ENCODE measurements at places on chromosomes 12 and 14. TPM values are rescaled to one million over a fixed set of nuclear protein-coding genes. Genes with fewer than 3 reads are reported as not detected.

DNA sequence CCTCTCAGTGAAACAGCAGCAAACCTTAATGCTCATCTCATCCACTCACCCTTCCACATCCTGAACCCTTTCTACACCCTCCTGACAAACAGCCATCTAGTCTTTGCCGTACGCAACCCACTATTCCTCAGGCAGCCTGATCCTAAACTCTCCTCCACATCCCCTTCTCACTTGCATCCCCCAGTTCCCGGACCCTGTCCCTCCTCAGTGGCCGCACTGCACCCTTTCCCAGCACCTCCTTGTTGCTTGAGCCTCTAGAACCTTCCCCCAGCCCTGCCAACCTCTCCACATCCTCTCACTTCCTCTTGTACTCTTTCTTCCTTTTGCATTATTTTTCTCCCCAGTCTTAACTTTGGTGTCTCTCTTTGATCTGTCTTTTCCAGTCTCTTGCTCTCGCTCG lies 42.9 kb downstream of the IQSEC3 start:
- no peak for DNase-seq

GRCh38 chr14:65210822-65211182 lies 108.5 kb upstream of the MAX start:
- no peak for DNase-seq

DNA sequence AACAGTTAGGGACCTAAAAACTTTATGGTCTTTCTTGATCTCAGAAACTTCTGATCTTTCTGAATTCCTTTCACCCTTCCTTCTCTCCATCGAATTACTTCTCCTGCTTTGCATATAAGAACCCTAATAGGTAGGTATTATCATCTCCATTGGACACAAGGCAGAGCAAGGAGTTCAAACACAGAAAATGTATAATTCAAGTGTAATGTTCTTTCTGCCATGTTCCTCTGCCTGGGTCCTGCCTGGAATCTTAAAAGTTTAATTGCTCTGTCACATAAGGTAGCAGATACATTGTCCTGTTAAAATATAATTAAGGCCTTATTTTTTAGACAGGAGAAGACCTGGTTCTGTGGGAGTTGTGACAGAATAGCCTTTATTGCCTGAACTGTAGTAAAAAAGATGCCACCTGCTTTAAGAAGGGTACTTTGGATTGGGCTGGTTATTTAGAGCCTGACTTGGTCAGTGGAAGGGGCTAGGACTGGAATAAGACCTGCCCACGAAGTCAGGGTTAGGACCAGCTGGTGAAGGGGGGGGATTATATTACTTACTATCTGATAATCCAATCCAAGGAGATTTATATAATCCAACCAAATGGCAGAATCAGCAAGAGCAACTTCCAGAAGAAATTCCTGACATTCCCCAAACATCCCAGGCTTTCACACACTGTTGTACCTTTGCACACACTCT lies 10.4 kb downstream of the G2E3 start:
- no peak for DNase-seq

- DNase-seq: peak; percentile 52
Observed at GRCh38 chr14:89973234-89973823, 17.6 kb downstream of the TDP1 start.

AQP2 gene
- not detected for total RNA-seq

DNA sequence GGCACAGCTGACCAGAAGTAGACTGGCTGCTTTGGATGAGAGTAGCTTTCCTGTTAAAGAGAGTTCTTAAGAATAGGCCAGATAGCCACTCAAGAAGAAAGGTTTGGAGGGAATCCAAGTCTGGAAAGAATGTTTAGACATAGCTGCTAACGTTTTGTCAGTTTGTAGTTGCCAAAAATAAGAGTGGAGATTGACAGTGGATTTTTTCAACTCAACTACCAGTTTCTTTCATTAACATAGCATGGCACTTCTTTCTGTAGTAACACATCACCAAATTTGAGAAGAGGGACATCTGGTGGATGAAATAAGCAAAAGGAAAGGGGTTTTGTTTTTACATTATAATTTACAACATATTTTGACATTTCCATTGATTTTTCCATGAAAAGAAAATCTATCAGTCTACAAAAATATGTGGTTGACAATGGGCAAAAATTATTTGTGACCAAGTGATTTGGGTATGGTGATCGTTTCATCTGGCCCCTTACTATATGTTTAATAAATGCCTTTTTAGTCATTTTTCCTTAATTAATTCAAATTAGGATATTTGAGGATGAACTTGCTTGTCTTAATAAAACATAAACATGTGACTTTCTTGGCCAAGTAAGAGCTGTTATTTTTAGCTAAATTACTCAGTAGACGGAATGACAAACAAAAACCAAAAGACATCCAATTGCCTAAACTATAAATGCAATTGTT lies 71.1 kb downstream of the PTPRR start:
- peak; percentile 41 for DNase-seq

GRCh38 chr12:124928912-124929530 lies 14.6 kb upstream of the UBC start:
- peak; percentile 56 for DNase-seq

DNA sequence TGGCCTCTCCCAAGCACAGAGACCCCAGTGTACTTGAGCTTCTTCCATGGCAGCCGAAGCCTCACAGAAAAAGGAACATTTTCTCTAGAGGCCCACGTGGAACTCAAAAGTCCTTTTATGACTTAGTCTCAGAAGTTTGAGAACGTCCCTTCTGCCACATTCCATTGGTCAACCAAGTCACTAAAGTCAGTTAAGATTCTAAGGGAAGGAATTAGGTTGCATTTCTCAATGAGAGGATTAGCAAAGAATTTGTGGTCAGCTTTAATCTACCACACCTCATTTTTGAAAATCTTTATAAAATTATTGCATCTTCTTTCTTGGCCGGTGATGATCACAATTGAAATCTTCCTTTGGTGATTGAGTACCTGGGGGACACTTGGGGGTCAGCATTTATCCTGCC lies 279.9 kb upstream of the TBX3 start:
- no peak for DNase-seq

NTF3 gene
- total RNA-seq: not detected

DNA sequence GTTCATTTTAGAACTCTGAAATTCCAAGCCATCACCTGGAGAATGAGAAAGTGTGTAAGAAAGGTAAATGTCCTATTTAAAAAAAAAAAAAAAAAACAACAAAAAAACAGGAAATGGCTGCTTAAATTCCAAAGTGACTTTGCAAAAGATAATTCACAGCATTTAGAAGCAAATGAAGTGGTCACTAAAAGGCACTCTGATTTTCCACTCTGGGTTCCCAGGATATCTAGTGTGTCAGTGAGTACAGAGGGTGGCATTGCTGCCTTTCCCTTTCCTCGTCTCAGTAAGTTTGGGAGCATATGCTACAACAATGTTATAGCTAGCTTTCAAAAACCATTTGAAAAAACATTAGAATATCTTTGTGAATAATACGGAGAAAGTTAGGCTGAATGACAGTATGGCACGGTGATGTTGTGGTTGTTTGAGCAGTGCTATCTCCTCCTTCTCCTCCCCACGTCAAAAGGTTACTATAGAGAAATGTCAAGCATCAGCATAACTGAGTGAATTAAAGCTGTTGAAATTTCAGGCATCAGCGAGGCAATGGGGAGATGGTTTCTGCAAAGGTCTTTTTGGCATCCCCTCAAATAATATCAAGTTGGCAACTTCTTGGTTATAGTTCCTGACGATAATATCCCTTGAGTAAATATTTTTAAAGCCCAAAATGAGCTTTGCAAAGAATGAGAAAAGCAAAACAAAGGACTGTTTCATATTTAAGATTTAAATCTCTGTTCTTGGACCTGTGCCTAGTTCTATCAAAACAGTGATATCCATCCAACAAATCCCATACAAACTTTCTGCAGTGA lies 164.5 kb upstream of the E2F7 start:
- no peak for DNase-seq

GRCh38 chr14:38255673-38256532 lies at the start of gene CLEC14A:
TSS of gene CLEC14A (minus strand) at chr14:38256093. CDS start at chr14:38256022, 71 bp downstream.
- DNase-seq: no peak

DNA sequence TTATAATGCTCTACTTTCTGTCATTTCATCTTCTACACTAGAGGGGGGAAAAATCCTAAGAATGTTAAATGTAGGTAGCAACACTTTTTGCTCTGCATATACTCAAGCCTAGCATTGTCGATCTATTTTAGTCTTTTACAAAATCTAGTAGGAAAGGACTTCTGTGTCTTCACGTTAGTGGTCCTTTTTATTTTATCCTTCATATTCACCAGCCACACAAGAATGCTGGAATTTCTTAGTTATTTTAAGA lies 253.0 kb upstream of the FLRT2 start:
- DNase-seq: no peak

DNA sequence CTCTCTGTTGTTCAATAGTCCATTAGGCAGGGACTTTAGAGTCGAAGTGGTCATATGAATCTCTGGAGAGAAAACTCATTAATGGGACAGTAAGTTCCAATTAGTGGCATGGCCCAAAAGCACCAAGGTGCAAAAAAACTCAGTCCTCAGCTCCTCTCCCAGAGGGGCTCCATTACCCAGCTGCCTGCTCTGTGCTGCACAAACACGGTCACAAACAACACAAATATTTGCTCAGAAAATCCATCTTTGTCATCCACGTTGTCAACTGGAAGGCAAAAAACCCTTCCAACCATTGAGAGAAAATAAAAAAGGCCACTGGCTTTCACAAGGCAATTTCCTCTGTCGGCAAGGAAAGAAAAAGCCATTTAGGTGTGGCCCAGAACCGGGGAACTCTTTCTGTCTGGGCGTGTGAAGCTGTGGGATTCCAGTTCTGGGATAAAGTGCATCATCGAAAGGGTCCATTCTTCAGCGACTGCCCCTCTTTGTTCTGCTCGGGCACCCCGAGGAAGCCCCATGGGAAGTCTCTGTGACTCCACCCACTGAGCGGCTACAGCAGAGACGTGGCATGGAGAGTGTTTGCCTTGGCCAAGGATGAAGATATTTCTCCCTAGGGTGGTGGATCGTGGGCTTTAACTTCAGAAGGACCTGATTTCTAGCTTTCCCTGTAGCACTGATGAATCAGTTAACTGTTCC lies 137.6 kb downstream of the VRK1 start:
- no peak for DNase-seq

DNA sequence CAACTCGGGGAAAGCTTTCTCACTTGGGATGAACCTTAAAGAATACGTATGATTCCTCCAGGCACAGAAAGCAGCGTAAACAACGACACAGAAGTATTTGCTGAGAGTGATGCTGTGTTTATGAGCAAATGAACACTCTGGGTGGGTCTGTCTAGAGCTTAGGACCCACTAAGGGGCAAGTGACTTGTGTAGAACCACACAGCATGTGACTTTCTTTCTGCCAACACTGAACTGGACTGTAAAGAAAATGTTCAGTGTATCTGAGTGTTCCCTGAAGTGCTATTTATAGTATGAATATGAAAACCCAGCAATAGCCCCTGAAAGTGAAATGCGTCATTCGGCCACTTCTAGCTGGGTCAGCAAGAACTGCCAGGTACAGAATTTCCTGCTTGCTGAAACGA lies 78.5 kb downstream of the ST8SIA1 start:
- DNase-seq: no peak

FGF23 gene
- not detected for total RNA-seq

All from bronchial epithelial cell (primary cell).